CD4-positive, alpha-beta T cell treated with Interferon gamma for 1 hour (primary cell): ENCODE measurements at places on chromosomes 3 and 15.

DNA sequence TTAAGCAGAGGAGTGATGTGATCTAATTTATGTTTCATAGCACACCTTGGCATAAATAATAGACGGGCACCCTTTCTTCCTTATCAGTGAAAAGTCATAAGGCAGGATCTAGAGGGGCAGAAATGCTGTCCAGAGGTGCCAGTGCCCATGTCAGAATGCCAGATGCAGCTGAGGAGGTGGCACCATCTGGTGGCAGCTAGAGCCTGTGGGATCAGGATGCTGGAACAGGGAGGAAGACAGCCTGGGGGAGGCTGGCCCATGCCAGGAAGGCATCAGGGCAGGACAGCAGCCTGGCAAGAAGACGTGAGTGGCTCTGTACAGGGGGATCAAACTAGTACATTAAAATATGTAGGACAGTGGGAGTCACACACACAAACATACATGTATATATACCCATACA, 16.5 kb downstream of the MYH15 start:
- no peak for DNase-seq

DNA sequence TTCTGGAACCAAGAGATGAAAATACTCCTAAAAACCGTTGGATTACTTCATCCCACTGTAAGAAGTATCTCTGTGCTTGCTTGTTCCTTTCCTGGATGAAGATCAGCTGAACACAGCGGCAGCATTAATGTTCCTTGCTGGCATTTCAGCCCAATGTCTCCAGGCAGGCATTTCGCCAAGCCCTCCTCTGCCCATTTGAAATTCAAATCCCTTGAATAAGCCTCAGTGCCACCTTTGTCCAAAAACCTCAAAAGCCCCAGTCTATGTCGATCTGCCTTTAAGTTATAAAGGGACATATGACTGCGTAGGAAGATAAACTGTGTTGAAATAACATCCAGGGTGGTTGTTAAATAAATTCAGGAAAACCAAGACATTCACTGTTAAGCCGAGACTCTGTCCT, 156.8 kb upstream of the PDZRN3 start:
- DNase-seq, result no peak

- DNase-seq, result no peak
Observed at GRCh38 chr3:149954812-149955211, 15.9 kb downstream of the PFN2 start.

- no peak for DNase-seq
Observed at GRCh38 chr3:40237889-40238571, 71.5 kb upstream of the EIF1B start.

DNA sequence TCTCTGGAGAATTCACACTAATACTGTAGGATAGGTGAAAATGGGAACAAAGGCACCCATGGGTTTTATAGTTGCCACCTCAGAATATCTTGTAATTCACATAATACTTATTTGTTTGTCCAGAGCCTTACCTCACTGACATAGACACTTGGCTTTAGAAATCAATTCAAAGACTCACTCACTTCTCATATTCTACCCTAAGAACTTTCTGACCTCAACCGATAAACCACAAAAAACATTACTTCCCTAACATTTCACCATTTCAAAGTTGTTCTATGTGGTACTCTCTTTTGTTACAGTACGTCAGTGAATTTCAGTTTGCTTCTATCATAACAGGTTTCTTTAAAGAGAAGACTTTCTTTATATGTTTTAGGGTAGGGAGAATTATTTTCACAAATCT, 359.3 kb downstream of the IGSF11 start:
- DNase-seq, result no peak

DNA sequence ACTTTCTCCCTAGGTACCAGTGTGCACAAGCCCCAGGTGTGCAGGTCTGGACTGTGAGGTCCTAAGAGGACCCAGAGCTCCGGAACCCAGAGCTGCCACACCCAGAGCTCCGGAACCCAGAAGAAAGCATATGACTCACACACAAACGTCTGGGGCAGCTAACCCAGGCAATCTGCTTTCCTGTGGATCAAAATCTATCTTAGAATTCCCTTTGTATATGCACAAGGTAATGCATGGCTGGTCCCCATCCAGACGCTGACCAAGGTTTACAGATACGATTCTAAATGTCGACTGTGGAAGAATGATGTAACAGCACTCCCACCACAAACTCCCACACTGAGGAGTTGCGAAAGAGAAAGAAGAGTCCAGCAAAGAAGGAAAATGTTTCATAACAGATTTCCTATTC, 15.7 kb downstream of the KCNMB2 start:
- DNase-seq, result no peak

DNA sequence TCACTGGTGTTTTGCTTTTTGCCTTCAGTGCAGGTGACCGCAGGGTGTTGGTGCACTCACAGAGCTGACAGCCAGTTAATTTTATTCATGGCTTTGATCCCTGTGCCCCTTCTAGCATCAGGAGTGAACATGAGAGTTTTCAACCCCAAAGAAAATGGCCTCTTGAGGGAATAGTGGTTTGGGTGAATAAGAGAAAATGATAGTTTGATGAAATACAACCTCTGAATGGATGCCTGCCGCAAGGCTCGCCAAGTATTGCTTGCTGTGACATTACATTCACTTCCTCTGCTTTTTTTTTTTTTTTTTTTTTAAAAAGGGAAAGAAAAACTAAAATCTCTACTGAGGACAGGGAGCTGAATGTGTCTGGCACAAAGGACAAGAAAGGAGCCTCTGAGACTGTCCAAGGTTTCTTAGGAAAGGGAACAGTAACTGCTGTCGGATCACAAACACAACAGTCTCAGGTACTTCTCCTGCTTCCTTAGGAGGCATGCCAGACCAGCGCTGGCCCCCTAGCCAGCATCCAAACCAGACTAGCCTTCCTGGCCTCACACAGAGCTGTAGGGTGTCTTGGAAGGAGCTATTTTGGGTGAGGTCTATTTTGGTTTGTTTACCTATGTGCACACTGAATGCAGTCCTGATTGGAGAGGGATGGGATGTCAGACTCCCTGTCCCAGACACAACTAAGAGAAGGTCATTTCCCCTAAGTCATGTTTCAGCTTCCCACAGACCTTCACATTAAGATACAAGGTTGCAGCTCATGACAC, 29.0 kb downstream of the CCDC80 start:
- DNase-seq, result no peak

DNA sequence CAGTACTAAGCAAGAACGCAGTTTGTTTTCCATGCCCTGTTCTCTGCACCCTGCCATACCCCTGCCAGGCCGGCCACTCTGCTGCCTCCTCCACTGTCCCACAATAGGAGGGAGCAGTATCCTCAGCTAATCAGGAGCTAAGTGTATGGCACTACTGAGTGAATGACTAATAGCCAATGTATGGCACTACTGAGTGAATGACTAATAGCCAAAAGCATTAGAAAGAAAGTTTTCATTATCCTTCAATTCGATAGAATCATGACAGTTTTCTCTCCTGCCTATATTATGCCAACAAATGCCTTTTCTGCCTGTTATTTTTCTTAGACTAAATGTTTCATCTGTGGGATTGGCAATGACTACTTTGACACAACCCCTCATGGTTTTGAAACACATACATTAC, 107.5 kb upstream of the CHRM5 start:
- DNase-seq, result no peak
